ENCODE measurements at places on chromosomes 7 and 10. TPM values are rescaled to one million over a fixed set of nuclear protein-coding genes. Genes with fewer than 3 reads are reported as not detected.

Gene REEP3
- total RNA-seq = 44.6 TPM

Gene LIPN
- not detected for total RNA-seq

Gene AFAP1L2
- 28.1 TPM for total RNA-seq

Gene AOC1
- total RNA-seq = not detected

Gene ABLIM1
- 70.0 TPM for total RNA-seq

Gene CFAP46
- total RNA-seq = 1.5 TPM

Gene TRRAP
- 33.5 TPM for total RNA-seq

Gene SPDYE8
- not detected for total RNA-seq

Gene GDF10
- 6.1 TPM for total RNA-seq

Gene LRRC61
- 0.24 TPM for total RNA-seq

Gene DNMBP
- total RNA-seq = 17.7 TPM

DNA sequence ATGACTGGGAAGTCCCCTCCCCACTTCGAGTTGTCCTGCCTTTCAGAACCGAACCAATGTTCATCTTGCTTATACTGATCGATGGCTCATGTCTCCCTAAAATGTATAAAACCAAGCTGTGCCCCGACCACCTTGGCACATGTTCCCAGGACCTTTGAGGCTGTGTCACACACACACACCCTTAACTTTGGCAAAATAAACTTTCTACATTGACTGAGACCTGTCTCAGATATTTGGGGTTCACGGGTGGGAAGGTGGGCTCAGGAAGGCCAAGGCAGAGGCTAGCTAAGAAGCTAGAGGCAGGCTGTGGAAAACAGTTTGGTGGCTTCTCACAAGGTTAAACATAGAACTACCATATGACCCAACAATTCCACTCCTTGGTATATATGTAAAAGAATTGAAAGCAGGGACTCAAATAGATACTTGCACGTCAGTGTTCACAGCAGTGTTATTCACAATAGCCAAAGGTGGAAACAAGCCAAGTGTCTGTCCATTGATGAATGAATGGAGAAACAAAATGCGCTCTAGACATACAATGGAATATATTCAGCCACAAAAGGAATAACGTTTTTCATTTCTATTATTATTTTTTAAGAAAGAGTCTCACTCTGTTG lies 15.4 kb downstream of the PRF1 start:
- H3K27ac ChIP-seq = no peak overlapping the region
- no peaks in the 10 kb centered on the region for H3K36me3 ChIP-seq
- peaks cover 8% of the 10 kb centered on the region for H3K4me1 ChIP-seq
- H3K4me3 ChIP-seq = no peak overlapping the region
- DNase-seq = no peak
- H3K27me3 ChIP-seq = peaks cover 16% of the 10 kb centered on the region

- no peaks in the 10 kb centered on the region for H3K27me3 ChIP-seq
- H3K4me1 ChIP-seq = peaks cover 13% of the 10 kb centered on the region
- no peaks in the 10 kb centered on the region for H3K36me3 ChIP-seq
- no peak for DNase-seq
- H3K4me3 ChIP-seq = no peak overlapping the region
- no peak overlapping the region for H3K27ac ChIP-seq
Measured at GRCh38 chr10:88066319-88066718, 202.9 kb downstream of the PTEN start.

- H3K27ac ChIP-seq = no peak overlapping the region
- no peak for DNase-seq
- no peaks in the 10 kb centered on the region for H3K4me1 ChIP-seq
- H3K27me3 ChIP-seq = no peaks in the 10 kb centered on the region
Measured at GRCh38 chr10:124576526-124577420, 115.2 kb downstream of the LHPP start.

DNA sequence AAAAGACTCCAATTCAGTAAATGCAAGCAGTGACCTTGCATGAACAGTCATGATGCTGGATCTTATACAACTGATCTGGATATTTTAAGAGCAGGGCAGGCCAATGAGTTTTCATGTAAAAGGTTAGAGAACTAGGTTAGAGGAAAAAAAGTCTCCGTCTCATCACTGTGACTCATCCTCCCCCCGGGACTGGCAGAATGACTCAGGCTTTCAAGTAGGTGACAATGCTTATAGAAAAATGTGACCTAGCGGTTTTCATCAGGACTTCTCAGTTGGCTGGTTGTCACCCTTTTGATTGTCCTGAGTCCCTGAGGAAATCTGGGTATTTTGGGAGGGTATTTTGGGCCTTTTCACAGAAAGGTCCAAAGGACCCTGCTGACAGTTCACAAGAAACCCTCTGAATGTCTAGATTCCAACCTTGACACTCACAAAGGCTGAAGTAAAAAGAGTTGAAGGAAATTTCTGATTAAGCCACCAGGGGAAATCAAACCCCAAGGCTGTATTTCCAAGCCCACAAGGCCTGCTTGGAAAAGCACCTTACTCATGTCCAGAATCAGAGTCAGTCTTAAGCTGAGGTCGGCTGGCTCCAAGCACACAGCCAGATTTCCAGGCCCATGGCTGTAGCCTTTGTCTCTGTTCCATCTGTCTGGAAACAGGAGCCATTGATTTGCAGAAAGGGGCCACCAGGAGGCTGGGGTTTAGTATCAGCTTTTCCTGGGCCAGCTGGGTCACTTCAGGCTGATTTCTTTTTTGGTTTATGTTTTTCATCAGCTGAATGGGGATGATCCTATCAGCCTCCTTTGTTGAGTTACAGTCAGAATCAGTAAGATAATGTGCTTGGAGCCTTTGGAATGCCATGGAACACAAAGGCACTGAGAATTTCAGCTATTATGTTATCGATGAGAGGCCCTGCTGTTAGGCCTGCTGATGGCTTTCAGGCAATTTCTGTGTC lies 226.4 kb upstream of the HABP2 start:
- no peaks in the 10 kb centered on the region for H3K36me3 ChIP-seq
- peaks cover 29% of the 10 kb centered on the region for H3K4me1 ChIP-seq
- H3K4me3 ChIP-seq = no peak overlapping the region
- peak overlapping the region; percentile 72 for H3K27ac ChIP-seq
- H3K27me3 ChIP-seq = no peaks in the 10 kb centered on the region

DNA sequence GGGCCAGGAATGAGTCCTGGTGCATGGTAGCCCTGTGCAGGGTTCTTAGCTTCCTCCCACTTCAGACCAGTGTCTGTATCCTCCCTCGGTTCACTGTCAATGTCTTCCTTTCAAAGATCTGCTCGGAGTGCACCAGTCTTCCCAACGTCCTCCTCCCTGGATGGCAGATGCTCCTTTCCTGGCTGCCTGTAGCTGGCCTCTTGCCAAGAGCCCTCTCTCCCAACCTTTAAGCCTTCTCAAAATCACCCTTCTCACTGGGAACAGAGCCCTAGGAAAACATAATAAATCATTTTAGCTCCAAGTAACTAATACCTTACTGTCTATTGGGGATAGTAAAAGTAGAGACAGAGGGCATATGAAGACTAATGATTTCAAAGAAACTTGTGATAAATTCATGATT lies 490.6 kb downstream of the CCSER2 start:
- H3K4me3 ChIP-seq = no peak overlapping the region
- H3K4me1 ChIP-seq = peaks cover 4% of the 10 kb centered on the region
- H3K27me3 ChIP-seq = no peaks in the 10 kb centered on the region
- no peaks in the 10 kb centered on the region for H3K36me3 ChIP-seq
- no peak for DNase-seq

GRCh38 chr7:158145370-158145769 lies 442.3 kb downstream of the PTPRN2 start:
- H3K4me1 ChIP-seq = no peaks in the 10 kb centered on the region
- no peak overlapping the region for H3K27ac ChIP-seq
- H3K27me3 ChIP-seq = no peaks in the 10 kb centered on the region

DNA sequence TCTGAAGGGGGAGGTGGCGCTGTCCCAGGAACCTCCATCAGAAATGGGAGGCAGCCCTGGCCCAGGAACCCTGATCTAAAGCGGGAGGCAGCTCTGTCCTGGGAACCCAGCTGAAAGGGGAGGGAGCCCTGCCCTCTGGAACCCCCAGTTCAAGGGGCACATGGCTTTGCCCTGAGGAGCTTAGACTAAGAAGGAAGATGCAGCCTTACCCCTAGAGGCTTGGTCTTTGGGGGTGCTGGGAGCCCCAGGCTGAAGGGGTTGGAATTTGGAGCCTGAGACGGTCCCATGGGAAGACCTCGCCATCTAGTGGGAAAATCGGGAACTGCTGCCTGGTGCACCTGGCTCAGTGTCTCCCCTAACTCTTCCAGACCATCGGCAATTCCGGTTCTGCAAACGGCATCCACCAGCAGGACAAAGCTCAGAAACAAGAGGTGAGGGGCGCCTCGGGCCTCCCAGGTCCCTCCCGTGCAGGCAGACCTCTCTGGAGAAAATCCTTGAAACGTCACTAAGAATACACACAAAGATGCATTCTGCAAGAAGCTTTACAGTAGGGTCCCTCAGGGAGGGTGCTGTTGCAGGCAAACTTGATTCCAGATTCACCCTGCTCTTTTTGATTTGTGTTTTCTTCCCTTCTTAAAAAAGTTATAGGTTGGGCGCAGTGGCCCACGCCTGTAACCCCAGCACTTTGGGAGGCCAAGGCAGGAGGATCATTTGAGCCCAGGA lies 52.4 kb upstream of the GTF2IRD1 start:
- H3K4me3 ChIP-seq = no peak overlapping the region
- no peaks in the 10 kb centered on the region for H3K4me1 ChIP-seq
- H3K27me3 ChIP-seq = no peaks in the 10 kb centered on the region
- DNase-seq = no peak
- no peak overlapping the region for H3K27ac ChIP-seq

DNA sequence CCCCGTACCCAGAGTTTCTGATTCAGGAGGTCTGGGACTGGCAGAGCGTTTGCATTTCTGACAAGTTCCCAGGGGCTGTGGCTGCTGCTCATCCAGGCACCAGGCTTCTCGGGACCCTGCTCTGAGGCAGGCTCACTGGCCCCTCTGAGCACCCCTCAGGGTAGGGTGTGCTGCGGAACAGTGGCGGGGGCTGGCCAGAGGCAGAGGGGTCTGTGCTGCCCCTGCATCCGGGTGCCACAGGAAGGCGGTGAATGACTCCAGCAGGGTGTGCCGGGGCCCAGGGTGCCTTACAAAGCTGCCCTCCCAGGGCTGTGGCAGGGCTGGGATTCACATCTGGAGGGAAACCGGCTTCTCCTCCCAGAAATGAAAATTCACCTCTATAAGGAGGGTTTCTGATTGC lies 77.4 kb downstream of the CHST15 start:
- H3K27ac ChIP-seq = no peak overlapping the region
- H3K4me1 ChIP-seq = no peaks in the 10 kb centered on the region
- no peaks in the 10 kb centered on the region for H3K36me3 ChIP-seq
- H3K27me3 ChIP-seq = peaks cover 6% of the 10 kb centered on the region
- no peak overlapping the region for H3K4me3 ChIP-seq

- H3K36me3 ChIP-seq = no peaks in the 10 kb centered on the region
- peaks cover 4% of the 10 kb centered on the region for H3K4me1 ChIP-seq
- no peak for DNase-seq
- H3K27ac ChIP-seq = no peak overlapping the region
Measured at GRCh38 chr7:124027236-124027635, 5.6 kb downstream of the TMEM229A start.

DNA sequence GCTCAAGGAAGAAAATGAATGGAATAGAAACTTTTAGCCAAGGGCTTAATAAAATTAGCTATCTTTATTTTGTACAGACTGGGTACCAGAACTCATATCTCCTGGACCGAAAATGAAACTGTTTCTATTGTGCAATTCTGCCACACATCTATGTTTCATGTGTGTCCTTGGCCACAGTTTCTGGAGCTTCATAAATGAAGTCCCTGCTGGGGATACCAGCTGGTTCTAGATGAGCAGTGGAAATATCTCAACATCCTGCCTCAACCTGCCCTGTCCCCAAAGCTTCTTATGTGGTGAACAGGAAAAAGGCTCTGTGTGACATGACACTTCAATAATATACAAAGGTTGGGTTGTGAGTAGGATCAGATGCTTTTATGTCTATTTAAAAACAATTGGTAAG lies 310.1 kb upstream of the SORCS1 start:
- H3K4me3 ChIP-seq = no peak overlapping the region
- no peaks in the 10 kb centered on the region for H3K36me3 ChIP-seq
- no peaks in the 10 kb centered on the region for H3K27me3 ChIP-seq

DNA sequence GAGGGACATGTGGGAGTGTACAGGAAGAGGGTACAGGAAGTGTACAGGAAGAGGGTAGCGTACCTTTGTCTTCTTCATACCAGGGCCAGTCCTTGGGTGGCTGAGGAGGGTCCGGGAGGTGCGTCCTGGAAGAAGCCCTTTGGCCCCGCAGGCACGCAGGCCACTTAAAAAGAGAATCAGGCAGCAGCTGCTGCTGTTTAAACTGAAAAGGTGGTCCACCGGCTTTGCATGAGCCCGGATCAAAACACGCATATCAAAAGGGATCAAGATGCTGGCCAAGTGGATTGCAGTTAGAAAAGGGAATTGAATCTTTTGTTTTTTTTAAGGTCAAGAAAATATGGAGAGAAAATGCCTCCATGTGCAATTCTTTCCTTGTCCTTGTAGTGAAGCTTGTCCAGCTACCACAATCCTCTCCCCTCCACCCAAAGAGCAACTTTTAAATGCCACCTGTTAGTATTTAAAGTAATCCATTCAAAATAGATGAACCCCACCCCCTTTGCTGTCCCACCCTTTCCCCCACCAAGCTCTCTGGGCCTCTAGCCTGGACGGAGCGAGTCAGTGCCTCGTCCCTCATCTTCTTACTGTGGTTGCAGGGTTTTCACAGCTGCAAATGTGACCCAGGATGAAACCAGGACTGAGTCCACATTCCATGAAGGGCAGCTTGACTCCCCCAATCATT lies 142.8 kb downstream of the GLCCI1 start:
- no peaks in the 10 kb centered on the region for H3K27me3 ChIP-seq
- H3K4me3 ChIP-seq = no peak overlapping the region
- no peak overlapping the region for H3K27ac ChIP-seq
- H3K36me3 ChIP-seq = no peaks in the 10 kb centered on the region

DNA sequence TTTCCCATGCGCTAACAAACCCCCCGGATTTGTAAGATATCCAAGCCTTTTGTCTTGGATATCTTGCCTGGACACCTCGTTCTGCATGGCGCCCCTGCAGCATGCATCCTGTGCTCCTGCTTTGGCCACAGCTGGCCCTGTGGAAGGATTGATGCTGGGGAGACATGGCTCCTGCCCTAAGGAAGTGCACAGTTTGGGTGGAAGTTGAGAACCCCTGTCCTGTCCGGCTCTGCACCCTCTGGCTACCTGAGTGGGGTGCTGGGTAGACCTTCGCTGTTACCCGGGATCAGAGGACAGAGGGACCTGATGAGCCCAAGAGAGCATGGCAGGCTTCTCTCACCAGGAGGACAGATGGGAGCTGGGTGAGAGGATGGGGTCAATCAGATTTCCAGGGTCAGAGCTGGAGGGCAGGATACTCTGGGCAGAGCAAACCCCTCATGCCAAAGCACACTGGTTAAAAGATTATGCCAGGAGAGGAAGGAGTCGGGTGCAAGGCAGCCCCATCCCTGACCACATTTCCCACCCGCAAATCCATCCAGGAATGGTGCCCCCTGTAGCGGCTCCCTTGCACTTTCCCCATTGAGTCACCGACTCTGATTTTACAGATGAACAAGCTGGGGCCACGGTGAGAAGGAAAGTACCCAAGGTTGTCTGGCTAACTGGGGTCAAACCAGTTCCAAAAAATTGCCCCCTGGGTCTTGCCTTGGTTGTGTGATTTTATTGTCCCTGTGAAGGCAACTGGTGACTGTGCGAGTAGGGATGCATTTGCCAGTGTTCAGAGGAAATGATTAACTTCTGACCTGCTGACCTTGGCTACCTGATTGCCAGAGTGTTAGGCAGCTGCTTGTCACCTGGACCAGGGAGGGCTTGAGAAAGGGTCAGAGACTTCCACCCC lies 290.1 kb upstream of the ZMIZ1 start:
- H3K4me3 ChIP-seq = no peak overlapping the region
- H3K27me3 ChIP-seq = no peaks in the 10 kb centered on the region
- H3K4me1 ChIP-seq = peaks cover 14% of the 10 kb centered on the region
- no peak overlapping the region for H3K27ac ChIP-seq
- no peaks in the 10 kb centered on the region for H3K36me3 ChIP-seq

Measured in astrocyte (in vitro differentiated cells and primary cell).